ENCODE measurements at places on chromosomes 6 and 20.

GRCh38 chr20:3818155-3819151 lies 1.9 kb upstream of the AP5S1 start:
- no peak for DNase-seq

GRCh38 chr6:36463676-36464075 lies 20.9 kb downstream of the KCTD20 start:
- DNase-seq: no peak

GRCh38 chr6:63571361-63572043 lies 778 bp upstream of the LOC128125822 start:
- DNase-seq: no peak

GRCh38 chr6:138986578-138986977 lies 1.5 kb downstream of the REPS1 start:
- no peak for DNase-seq

DNA sequence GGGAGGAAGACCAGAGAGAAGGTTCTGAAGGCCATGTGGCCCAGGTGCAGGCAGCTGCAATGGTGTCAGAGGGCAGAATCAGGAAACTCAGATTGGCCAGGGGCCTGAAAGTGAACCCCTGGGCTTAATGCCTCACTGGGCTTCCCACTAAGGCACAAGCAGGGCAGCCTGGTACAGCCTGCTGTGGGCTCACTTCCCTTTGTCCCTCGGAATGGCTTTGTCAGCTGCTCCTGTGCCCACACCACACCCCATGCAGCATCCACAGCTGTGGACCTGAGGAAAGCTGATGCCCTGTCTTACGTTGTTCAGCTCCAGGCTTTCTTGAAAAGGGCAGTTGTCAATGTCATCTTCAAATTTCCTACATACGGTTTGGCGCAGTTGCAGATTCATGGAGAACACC lies 2.4 kb downstream of the CST9 start:
- DNase-seq: no peak

DNA sequence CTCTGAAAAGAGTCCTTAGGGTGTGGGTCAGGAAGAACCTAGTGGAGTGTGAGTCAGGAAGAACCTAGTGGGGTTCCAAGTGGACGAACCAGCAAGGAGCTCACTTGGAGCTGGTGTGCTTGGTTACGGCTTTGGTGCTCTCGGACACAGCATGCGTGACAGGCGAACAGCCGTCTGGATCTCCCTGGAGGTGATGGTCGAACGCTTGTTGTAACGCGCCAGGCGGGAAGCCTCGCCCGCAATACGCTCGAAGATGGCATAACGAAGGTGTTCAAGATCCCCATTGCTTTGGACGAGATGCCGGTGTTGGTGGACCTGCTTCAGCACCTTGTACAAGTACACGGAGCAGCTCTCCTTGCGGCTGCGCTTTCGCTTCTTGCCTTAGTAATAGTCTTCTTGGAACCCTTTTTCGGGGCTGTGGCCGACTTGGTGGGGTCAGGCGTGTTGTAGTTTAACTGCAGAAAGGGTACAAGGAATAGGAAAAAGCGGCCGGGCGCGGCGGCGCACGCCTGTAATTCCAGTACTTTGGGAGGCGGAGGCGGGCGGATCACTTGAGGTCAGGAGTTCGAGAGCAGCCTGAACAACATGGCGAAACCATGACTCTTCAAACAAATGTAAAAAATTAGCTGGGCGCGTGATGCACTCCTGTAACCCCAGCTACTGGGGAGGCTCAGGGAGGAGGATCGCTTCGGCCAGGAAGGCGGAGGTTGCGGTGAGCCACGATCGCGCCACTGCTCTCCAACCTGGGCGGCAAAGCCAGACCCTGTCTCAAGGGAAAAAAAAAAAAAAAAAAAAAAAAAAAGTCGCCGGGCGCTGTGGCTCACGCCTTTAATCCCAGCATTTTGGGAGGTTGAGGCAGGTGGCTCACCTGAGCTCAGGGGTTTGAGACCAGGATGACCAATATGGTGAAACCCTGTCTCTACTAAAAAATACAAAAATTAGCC lies 48.0 kb downstream of the OR2B2 start:
- DNase-seq: peak; percentile 65

DNA sequence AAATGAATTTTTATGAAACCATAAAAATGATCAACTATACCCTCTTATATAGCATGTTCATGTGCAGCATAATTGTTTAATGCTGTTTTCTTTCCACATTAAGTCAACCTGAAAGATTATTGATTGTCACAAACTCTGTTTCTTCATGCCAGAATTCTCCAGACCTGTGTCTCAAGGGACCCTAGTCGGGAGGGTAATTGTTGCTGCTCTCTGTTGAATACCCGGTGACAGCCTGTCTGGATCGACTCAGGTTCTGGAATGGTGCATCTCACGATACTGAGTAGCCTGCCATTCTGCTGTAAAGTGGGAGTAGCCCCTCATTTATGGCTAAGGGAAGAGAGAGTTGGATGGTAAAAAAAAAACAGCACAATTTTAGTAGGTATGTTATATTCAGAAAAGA lies 449.9 kb upstream of the SOX4 start:
- DNase-seq: no peak

GRCh38 chr6:34742094-34742493 lies 15.2 kb upstream of the SNRPC start:
- DNase-seq: no peak

GRCh38 chr6:2622671-2623070 lies 128.1 kb downstream of the MYLK4 start:
- DNase-seq: no peak

- no peak for DNase-seq
Observed at GRCh38 chr6:118905851-118906250, 11.9 kb downstream of the ASF1A start.

- peak; percentile 35 for DNase-seq
Observed at GRCh38 chr6:142702501-142703460, 242.2 kb downstream of the HIVEP2 start.

GRCh38 chr6:41509580-41509979 lies 36.6 kb upstream of the FOXP4 start:
- no peak for DNase-seq

DNA sequence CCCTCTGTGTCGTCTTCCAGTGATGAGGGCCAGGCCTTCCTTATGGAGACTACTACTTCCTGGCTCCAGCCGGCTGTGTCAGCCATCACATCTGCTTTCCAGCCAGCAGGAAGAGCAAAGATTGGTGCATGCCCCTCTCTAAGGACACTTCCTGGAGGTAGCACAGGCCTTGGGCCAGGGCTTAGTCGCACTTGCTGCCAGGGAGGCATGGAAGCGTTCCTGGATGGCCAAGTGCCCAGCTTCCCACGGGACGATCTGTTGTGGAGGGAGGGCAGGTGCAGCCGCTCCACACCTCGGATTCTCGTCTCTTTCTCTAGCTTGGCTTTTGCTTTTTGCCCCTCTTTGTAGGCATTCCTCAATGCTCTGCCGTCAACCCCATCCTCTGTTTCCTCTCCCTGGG lies 11.9 kb downstream of the ERMARD start:
- no peak for DNase-seq

DNA sequence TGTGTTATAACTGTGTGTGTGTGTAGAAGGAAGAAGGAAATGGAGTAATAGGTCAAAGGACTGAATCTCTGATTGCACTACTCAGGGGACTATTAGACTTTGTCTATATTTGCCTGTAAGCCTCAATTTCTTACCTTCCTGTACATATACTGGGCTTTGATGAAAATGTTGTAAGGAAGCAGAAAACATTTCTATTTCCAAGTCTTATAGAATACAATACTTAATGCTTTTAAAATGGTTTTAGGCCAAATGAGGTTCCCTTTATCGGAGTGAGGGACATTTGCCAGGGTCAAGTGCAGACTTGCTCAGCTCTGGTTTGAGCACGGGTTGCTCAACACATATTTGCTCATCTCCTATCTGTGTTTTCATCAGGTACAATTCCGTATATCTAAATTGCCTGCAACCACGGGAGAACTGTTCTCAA lies 28.3 kb downstream of the MEP1A start:
- DNase-seq: no peak

DNA sequence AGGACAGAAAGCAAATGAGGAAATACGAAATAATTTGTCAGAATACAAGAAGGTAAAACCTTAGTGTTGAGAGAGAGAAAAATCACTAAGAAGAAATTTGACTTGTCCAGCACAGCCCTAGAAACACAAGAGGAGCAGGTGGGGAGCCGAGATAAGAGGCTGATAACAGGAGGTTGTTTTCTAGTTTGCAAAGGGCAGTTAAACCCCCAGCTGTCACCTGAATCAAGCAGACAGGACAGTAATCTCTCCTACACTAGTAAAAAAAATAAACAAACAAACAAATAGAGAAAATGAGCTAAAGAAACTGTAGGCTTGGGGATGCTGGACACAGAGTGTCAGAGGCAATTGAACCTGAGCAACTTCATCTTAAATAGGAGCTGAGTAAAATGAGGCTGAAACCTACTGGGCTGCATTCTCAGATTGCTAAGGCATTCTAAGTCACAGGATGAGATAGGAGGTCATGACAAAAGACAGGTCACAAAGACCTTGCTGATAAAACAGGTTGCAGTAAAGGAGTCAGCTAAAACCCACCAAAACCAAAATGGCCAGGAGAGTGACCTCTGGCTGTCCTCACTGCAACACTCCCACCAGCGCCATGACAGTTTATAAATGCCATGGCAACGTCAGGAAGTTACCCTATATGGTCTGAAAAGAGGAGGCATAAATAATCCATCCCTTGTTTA lies 40.4 kb downstream of the FAM184A start:
- no peak for DNase-seq

DNA sequence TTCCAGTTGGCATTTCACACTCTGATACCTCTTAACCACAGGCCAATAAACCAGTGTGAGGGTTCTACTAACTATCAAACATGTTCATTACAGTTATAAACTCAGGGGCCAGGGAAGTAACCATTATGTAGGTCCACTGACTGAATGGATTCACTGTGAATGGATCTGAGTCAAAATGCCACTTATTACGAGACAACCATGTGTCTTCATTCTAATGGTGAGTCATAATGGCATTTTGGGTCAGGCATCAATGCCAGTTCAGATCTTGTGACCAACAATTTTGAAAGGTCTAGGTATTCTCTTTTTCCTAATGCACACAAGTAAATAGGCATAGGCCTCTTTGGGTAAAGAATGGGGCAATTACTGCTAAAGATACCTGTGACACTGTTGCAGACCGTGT lies 112.2 kb upstream of the HEY2 start:
- DNase-seq: peak; percentile 1

DNA sequence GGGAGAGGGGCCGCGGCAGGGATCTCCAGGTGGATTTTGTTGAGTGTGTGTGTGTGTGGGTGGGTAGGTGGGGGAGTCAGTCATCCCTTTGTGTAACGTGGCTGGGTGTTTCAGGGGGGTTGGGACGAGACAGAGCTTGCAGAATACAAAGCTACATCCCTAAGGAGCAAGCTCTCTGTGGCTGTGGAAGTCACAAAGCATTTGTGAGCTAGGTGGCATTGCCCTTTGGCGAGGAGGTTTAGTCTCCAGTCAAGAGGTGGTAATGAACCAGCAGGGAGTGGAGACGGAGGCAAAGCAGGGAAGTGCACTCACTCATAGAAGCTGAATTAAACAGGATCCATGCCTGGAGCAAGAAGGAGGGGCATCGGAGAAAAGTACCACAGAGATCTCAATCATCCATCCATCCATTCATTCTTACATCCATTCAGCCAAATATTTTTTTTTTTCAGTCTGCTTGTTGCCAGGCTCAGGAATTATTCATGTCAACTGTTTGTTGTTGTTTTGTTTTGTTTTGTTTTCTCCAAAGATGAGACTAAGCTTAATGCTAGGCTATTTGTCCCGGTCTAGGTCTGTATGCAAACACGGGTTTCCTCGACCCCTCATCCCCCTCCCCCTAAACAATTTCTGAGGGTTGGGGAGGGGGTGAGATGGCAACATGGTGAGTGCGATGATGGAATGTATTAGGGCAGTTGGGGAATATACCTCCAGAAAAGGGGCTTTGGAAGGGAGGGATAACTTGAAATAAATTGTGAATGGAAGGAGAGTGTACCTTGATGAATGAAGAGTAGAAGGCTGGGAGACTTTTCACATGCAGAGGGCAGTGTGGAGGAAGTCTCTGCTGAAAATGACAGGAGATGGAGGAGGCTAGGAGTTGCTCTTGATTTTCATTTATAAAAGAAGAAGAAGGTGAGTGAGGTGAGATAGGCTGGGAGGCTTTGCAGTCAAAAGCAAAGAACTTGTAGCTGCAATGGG lies 1.0 kb downstream of the HCRTR2 start:
- no peak for DNase-seq

DNA sequence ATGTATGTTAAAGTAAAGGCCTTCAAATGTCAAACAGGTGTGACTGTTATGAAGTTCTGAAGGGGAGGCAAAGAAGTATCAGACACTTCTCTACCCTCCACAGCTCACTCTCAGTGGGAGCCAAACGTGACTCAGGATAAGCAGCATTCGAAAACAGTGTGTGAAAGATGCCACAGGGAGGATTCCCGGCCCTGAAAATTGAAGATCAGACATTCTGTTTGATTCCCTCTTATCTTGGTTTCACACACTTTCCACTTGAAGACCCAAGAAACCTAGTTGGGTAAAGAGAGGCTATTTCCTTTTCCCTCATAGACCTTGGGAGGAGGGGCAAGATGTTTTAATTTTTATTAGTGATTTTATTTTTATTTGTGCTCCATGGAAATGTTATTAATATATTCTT lies 164.2 kb upstream of the SUPT3H start:
- DNase-seq: no peak

DNA sequence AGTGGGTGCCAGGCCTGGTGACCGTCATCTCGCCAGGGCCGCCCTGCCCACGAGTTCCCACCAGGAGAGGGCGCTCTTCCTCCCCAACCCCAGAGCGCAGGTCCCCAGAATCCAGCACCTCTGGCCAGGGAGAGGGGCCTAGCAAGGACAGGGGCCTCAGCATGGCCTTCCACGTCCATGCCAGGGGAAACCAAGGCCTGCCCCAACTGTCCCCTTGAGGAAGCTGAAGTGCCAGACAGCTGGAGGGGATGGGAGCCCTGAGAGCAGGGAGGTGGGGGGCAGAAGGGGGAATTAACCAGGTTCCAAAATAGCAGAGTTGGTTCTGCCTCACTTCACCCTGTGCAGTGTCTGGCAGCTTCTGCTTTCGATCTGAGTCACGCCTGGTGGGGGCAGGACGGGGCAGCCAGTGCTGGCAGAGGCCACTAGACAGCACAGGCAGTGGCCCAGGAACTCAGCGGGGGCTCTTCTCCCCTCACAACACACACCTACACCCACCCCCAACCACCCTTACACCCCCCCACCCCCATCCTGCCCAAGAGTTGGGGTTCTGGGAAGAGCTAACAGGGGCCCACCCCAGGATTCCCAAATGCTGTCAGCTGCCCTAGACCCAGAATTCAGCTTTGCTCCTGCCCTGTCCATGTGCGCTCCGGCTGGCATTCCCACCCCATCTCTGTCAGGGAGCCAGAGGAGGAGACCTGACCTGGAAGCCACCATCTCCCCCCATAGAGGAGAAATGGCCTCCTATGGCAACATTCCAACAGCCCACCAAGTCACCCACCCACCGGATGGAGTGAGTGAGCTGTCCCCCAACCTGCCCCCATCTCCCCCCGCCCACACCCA lies 29.2 kb downstream of the TFEB start:
- DNase-seq: peak; percentile 88

DNA sequence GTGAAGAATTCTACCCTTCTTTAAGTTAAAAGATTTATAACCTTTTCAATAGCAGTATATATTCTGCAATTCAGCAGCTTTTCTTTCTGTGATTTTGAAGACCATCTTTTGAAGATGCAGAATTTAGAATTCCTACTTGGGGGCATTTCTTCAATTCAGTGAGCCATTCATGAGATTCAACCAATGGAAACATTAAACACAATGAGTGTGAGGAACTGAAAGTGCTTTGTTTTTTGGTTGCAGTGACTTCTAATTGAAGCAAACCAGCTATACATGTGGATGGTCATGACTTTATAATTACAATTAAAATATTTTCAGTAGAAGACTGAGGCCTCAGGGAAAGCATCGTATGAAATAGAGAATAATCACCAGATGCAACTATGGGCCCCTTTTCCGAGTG lies 108.3 kb downstream of the CARMIL1 start:
- DNase-seq: peak; percentile 28

GRCh38 chr6:36386495-36387439 lies 702 bp downstream of the ETV7 start:
- no peak for DNase-seq
